ENCODE measurements at places on chromosomes 1 and 21. TPM values are rescaled to one million over a fixed set of nuclear protein-coding genes. Genes with fewer than 3 reads are reported as not detected.

NHLH1 gene
- under 0.01 TPM for total RNA-seq

KRTAP10-8 gene
- not detected for total RNA-seq

CALML6 gene
- total RNA-seq, result 0.14 TPM

CFHR2 gene
- not detected for total RNA-seq

TRAF3IP3 gene
- not detected for total RNA-seq

OR2W3 gene
- 0.53 TPM for total RNA-seq

SEMA4A gene
- 0.42 TPM for total RNA-seq

C1QTNF12 gene
- not detected for total RNA-seq

GRCh38 chr1:31701091-31701736, 2.6 kb downstream of the COL16A1 start:
- DNase-seq, result peak; percentile 24

DNA sequence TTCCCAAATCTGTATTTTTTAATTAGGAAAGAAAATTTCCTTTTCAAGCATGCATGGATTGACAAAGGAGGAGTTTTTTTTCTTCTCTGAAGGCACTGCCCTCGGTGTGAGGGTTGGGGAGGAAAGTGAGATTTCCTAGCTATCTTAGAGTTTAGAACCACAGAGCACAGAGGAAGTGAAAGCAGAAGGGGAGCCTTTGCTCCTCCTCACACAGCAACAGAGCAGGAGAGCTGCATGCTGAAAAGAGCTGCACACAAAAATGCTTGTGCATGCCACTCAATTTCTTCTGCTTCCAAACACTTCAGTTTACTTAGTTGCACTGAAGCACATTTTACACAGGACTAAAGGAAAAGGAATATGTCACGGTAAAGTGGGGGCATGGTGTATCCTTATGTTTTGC, 308.1 kb downstream of the GPATCH2 start:
- DNase-seq, result no peak

- DNase-seq, result no peak
Measured at GRCh38 chr1:38128926-38129453, 82.4 kb upstream of the POU3F1 start.

DNA sequence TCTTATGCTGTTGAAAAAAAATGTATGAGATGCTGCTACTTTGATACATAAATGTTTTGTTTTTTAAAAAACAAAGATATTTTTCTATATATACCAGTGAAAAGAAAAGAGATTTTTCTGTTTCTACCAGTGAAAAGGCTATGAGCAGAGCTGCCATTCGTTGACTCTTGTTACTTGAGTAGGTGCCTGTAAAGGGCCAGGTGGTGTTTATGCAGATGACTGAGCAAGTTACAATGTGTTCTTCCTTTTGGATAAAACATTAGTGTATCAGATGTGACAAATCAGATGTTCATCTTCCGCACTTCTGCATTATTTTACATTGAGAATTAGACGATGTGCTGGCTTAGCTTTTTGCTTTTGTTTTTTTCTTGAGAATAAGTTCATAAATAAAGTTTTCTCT, 45.4 kb downstream of the BARHL2 start:
- DNase-seq, result no peak

- DNase-seq, result no peak
Measured at GRCh38 chr1:63943393-63943792, 169.6 kb downstream of the ROR1 start.

- DNase-seq, result no peak
Measured at GRCh38 chr1:182170891-182171461, 109.5 kb upstream of the ZNF648 start.

DNA sequence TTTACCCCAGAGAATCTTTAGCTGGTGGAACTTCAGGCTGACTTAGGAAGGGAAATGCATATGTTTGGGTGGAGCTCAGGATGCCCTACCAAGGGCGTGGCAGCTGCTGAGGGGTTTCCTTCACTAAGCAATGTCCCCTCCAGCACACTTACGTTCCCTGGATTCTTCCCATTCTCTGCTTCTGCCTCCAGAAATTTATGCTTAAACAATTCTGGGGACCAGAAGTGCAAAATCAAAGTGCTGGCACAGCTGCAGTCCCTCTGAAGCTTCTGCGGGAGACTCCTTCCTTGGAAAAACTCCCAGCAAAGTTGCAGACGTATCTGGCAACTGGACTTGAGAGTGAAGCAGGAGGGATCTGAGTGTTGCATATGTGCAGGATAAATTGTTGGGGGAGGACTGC, 402.8 kb downstream of the PCP4 start:
- no peak for DNase-seq

GRCh38 chr21:26845066-26845758, at the start of gene ADAMTS1:
Gene ADAMTS1, minus strand, starts transcription at chr21:26845409. Its CDS starts 455 bp downstream, at chr21:26844954.
- no peak for DNase-seq

DNA sequence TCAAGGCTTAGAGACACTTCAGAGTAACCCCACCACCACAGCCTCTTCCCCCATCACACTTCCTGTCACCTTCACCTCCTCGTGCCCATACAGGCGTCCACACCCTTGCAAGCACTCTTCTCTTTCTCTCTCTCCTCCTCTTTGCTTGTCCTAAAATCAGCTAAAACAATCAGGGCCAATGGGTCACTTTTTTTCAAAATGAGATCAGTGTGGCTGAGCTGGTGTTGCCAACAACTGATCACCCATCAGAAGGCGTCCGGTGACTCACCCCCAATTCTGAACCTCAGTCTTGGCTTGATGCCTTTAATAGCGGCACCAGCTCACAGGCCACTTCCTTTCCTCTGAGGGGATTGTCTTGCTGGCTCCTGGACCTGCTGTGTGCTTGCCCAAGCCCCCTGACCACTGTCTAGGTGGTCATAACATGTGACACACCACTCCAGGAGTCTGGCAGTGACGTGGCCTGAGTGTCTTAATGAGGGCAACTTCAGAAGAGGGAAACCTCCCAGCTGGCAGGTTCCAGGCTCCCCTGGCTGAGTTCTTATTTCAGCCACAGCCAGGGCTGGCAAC, 1.6 kb downstream of the DRAXIN start:
- DNase-seq, result peak; percentile 59

GRCh38 chr1:201882665-201883132, 6.0 kb upstream of the SHISA4 start:
- no peak for DNase-seq

DNA sequence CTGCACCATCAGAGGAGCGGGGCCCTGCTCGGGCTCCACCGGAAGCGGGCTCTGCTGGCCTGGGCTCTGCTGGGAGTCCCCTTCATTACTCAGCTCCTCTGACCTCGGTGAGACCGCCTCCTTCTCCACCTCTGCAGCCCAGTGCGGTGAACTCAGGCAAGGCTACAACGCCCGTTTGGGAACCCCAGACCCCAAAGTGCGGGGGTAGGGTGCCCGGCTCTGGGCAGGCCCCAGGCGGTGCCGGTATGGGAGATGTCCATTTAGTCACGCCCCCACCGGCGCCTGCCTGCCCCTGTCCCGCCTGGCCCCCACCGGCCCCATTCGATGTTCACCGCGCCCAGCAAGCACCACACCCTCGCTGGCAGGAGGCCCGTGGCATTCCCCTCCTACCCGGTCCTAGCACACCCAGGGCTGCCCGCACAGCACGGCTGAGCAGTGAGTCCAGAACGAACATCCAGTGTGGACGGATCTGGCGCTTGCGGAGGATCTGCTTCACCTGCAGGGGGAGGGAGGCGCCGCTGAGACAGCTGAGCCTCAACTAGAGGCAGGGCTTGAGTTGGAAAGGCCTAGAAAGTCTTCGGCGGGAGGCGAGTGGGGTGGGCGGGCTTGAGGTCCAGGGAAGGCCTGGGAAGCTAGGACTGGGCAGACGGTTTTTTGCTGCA, 10.0 kb downstream of the MAP3K6 start:
- DNase-seq, result no peak

- no peak for DNase-seq
Measured at GRCh38 chr1:162398999-162399580, 12.8 kb downstream of the SH2D1B start.

GRCh38 chr1:180031664-180032063, 77.1 kb downstream of the CEP350 start:
- no peak for DNase-seq

GRCh38 chr1:195717651-195718050, 890.6 kb downstream of the KCNT2 start:
- DNase-seq, result no peak

GRCh38 chr1:204841798-204842197, 28.9 kb upstream of the NFASC start:
- no peak for DNase-seq

- DNase-seq, result no peak
Measured at GRCh38 chr1:103156966-103157365, 48.6 kb upstream of the COL11A1 start.

- no peak for DNase-seq
Measured at GRCh38 chr1:168164771-168165170, 14.0 kb upstream of the TIPRL start.

- DNase-seq, result no peak
Measured at GRCh38 chr1:95723346-95723745, 489.3 kb downstream of the RWDD3 start.

DNA sequence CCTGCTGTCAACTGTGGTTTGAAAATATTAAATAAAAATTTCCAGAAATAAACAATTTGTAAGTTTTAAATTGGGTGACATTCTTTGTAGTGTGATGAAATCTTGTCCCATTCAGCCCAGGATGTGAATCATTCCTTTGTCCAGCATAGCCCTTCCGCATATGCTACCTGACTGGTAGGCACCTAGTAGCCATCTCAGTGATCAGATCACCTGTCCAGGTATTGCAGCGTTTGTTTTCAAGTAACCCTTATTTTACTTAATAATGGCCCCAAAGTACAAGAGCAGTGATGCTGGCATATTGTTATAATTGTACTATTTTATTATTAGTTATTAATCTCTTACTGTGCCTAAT, 351.6 kb upstream of the B3GALT2 start:
- DNase-seq, result no peak

GRCh38 chr1:161506336-161507223, 1.3 kb downstream of the FCGR2A start:
- DNase-seq, result no peak

- no peak for DNase-seq
Measured at GRCh38 chr1:162169031-162169790, 99.7 kb downstream of the NOS1AP start.

GRCh38 chr1:6811583-6811982, 26.3 kb downstream of the CAMTA1 start:
- no peak for DNase-seq

DNA sequence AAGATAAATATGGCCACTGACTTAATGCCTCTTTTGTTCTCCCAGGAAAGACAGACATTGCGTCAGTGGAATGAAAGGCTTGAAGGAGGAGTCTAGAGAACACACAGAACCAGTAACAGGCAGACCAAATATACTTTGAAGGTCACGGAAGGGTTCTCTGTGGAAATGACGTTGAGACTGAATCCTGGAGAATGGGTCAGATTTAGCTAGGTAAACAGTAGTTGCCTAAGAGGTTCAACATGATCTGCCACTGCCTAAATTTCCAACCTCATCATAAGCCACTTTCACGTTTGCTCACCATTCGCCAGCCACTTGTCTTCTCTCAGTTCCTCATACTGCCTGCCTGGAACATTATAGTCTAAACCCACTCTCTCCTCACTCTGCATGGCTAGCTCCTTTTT, 20.5 kb downstream of the PLA2G4A start:
- DNase-seq, result no peak

DNA sequence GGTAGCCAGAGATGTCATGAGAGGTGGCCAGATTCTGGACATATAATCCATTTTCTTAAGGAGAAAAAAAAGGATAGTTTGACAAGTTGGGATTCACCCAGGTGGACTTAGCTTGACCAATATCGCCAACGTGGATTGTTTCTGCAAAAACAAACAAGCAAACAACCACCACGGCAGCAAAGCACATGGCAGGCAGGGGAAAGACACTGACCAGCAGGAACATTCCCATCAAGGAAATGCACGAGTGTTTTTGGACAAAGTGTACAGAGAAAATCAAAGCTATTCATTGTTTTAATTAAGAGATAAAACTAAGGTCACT, 9.1 kb upstream of the PLA2G2C start:
- no peak for DNase-seq

GRCh38 chr1:202160377-202160940, at the start of gene PTPN7:
Gene PTPN7, minus strand, starts transcription at chr1:202160602. Its CDS starts 1,200 bp downstream, at chr1:202159402.
- DNase-seq, result no peak

DNA sequence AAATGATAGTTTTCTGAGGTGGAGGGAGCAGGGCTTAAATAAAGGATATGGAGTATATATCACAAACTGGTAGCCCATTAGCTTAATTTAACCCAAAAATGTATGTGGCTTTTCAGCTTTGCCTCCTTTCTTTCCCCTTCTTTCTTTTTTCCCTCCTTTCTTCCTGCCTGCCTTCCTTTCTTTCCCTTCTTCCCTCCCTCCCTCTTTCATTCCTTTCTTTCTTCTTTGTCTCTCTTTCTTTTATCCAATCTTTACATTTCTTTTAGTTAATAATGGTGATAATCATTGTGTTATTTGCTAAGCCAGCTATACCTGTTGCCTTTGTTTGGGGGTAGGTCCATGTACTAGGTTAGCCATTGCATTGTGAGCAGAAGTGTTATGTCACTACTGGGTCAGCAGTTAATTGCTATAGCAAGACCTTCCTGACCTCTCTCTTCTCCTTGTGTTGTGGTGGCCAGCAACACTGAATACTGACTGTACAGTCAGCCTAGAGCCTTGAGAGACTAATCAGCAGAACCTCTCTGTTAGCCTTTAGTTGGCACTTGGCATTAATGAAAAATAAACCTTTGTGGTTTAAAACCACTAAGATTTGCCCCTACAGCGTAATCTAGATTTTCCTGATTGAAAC, 5.1 kb downstream of the GORAB start:
- DNase-seq, result no peak

DNA sequence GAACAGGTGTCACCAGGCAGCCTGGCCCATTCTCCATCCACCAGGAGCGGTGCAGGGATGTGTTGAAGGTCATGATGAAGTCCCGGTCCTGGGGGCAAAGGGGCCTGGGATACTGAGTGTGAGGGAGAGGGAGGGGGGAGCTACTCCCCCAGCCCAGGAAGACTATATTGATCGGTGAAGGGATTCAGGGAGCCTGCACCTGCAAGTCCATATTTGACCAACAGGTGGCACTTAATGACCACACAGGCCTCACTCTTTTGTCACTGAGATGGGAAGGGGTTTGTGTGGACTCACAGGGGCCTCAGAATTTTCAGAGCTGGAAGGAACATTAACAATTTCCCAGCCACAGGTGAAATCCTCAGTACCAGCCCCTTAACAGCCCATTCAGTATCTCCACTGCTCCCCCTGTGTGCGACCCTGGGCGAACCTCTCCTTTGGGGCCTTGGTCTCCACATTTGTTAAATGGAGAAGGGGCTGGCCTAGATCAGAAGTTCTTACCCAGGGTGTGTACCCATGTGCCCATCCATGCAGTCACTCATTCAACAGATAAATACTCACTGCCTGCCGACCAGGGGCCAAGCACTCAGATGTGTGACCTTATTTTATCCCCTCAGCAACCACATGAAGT, 55.6 kb downstream of the NKAIN1 start:
- no peak for DNase-seq

GRCh38 chr1:40798366-40799281, 15.0 kb downstream of the KCNQ4 start:
- DNase-seq, result no peak

- no peak for DNase-seq
Measured at GRCh38 chr1:19488136-19488535, 2.8 kb upstream of the CAPZB start.

DNA sequence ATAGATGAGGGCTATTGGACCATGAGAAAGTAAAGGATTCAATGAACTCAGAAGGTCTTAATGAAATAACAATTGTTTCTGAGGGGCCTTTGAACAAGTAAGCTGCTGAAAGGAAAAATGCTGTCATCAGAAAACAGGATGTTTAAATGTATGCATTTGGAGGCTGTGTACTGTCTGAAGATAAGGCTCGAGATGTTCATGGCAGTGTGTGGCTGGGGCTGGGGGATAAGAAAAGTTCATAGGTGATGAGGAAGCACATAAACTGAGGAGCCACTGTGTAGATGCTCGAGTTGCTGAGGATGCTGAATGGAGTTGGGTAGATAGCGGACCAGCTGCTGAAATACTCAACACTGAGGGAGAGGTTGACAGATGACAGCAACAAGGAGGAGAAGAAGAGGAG, 17.8 kb downstream of the THEM4 start:
- DNase-seq, result no peak
